MM.1S (cell line): ENCODE measurements at places on chromosomes 7 and 10.

- DNase-seq, result no peak
These were observed 554.9 kb downstream of the HTR7 start for GRCh38 chr10:90302758-90303481.

DNA sequence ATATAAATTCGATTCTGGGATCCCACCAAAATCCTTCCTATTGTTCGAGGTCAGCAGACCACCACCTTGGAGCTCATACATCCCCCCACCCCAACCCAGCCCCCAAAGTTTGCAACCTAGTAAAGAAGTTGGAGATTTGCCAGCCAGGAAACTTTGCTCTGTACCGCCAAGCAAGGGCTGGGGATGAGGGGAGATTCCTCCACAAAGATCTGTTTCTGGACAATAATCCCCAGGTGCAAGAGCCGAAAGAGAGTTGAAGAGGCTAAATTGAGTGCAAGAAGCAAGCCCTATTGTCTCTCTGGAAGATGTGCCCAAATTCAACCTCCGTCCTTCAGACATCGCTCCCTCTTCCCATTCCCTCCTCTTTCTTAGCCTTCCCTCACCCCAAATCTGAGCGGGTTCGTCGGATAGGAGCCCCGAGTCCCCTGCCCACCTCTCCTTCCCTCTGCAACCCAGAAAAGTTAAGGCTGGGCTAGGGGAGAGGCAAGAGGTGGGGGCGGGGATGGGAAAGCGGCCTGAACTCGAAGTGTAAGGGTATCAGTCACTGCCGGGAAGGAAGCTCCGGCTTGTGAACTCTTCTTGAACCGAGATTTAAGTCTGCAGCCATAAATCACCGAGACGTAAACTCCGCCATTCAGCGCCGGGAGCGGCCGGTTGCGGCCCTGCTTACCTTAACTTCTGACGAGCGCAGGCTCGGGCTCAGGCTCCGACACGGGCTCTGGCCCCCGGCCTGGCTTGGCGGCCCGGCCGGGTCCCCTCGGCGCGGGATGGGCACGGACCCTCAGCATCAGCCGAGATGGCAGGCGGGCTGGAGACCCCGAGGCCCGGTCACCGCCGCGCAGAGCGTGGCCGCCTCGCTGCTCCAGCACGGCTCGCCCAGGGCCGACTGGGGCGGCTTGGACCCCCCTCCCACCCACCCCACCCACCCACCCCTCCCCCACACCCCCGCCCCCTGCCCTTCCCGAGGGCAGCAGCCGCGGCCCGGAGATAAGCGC, 10.8 kb upstream of the HOXA2 start:
- DNase-seq, result no peak

DNA sequence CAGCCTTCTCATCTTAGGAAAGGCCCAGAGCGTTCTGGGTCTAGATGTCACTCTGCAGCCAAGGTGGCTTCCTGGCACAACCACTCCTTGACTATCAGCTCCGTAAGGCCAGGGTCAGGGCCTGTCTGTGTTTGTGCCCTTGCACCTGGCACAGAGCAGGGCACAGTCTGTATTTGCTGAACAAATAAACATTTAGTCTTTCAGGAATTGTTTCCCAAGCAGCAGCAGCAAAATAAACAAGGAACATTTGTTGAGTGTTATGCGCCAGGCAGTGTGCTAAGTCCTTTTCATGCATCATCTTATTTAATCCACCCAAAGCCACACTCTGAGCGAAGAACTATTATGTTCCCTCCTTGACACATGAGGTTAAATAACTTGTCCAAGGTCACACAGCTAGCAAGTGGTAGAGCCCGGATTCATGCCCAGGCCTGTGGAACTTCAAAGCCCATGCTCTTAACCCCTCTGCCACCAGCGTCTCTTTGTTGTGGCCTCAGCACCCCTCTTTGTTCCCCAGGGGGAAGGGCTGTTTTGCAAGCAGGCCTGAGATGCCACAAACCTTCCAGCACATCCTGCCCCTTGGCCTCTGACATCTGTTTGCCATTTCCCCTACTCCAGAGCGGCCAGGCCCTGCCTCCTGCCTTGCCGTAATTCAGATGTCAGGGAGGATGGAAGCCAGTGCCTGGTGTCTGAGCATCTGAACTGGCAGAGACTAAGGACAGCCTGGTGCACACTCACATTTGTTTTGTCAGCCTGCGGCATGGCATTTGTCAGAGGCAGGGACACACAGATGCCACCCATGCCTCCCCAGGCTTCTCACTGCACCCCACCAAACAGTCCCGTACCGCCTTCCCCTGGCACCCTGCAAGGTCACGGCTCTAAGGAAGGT, 325.8 kb upstream of the ZMIZ1 start:
- DNase-seq, result no peak

GRCh38 chr7:39069031-39069430, 91.3 kb downstream of the POU6F2 start:
- no peak for DNase-seq

DNA sequence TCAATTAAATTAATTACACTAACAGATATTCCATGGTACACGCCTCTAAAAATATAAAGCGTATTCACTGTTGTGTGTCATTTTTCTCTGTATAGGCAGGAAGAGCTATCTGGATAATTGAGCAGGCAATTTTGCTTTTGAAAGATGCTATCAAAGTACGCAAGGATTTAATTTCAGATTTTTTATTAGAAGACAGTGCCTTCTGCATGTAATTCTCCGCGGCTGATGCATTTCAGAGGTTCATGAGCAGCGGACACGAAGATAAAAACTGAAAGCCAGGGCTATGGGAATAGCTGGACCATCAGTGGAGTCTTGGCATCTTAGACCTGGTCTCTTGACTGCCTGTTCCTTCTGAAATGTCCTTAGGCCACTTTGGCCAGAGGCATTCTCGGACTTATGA, 35.7 kb upstream of the SDK1 start:
- DNase-seq, result no peak

DNA sequence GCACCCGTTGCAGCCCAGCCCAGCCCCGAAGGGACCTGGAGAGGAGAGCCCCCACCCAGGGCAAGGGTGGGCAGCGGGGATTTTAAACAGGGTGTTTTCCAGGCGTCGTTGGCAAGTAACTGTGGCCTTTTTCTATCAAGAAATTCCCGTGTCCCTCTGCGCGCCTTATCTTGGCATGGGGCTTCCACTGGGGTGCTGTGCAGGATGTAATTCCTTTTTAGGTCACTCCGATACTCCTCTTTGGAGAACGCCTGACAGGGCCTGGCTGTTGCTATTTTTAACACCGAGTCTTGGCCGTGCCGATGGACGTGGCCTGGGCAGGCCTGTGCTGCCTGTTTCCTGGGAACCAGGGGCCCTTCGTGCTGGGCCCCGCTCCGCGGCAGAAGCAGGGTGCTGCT, 93.8 kb downstream of the INPP5A start:
- no peak for DNase-seq

DNA sequence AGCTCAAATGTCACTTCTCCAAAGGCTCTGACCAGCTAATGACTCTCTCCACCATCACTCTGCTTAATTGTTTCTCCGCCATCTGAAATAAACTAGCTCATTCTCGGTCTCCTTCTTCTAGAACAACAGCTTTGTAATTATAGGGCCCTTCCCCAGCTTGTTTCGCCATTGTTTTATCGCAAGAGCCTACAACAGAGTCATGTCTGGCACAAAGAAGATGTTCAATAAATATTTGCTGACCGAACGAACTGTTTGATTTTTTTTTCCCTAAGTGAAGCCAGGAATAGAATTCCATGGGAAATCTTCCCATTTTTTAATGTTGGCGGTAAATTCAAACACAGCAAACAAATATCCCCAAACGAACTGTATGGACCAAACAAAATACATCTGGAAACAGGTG, 63.8 kb upstream of the NMT2 start:
- DNase-seq, result no peak

DNA sequence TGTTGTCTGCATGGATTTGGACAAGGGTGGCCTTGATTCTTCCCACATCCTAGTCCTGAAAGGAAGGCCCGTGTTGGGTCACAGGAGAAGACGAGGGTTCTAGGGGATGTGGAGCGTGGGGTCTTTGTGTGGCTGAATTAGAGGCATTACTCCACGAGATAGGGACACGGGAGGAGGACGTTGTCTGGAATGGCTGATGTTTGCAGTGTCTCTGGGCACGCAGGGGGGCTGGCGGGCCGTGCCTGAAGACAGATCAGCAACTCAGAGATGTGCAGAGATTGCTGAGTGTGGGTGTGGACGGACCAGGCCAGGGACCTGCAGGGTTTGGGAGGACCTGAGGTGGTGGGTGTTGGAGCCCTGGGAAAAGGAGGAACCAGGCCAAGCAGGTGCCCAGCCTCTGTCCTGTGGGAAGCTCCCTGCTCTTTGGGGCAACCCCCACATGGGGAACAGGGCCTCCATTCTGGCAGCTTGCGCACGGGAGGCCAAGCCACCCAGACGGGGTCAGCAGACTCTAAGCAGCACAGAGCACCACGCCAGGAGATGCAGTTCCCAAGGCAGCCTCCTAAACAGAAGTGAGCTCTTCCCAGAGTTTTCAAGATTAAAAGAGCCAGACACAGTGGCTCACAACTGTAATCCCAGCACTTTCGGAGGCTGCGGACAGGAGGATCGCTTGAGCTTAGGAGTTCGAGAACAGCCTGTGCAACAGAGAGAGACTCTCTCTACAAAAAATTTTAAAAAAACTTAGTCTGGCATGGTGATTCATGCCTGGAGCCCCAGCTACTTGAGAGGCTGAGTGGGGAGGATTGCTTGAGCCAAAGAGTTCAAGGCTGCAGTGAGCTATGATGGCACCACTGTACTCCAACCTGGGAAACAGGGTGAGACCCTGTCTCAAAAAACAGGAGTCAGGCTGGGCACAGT, 71.0 kb upstream of the GTF2I start:
- DNase-seq, result no peak

DNA sequence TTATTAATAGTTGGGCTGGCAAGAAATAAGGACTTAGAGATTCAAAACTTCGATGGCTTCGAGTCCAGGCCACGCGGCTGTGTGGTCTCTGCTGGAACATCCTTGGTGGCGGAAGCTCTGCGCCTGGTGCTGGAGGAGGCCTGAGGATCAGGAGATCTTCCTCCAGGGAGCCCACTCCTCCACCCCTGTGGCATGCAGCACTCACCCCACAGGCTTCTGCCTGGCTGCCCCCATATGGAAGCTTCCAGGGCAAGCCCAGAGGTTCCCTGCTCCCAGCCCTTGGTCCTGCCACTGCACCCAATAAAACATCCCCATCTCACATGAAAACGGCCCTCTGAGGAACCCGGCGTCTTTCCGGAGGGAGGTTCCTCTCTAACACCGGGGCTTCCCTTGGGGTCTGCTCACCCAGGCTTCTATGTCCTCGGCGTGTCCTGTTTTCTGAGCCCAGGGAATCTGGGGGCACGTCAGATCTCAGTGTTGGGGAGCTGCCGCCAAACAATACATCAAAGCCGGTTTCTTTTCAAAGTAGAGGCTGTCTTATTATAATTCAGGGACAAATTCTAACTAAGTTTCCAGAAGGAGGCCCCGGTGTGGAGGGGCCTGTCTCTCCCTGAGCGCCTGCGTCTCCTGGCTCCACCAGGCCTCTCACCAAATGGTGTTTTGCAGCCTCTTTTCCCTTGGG, 32.4 kb downstream of the CALML3 start:
- DNase-seq, result no peak

DNA sequence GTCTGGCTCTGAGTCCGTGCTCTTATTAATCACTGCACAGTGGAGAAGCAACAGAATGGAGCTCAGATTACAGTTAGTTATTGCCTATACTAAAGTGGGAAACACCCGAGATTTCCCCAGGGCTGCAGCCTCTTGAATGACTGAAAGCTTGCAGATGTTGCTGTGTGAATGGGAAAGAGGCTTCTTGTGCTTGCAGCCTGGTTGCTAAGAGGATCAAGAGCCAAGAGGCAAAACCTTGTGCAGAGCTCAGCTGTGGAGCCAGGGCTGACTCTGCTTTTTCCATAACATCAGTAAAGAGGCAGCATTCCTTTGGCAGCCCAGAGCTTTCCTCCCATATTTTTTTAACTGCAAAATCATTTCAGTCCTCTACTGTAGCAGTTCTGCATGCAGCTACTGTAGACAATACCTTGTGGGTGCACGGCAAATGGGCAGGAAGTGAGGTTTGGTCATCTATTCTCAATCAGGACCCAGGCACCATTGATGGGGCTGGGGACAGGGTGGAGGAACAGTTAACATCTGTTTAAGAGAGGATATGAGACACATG, 86.5 kb downstream of the RALA start:
- no peak for DNase-seq

GRCh38 chr10:1933215-1933614, 195.9 kb upstream of the ADARB2 start:
- no peak for DNase-seq

DNA sequence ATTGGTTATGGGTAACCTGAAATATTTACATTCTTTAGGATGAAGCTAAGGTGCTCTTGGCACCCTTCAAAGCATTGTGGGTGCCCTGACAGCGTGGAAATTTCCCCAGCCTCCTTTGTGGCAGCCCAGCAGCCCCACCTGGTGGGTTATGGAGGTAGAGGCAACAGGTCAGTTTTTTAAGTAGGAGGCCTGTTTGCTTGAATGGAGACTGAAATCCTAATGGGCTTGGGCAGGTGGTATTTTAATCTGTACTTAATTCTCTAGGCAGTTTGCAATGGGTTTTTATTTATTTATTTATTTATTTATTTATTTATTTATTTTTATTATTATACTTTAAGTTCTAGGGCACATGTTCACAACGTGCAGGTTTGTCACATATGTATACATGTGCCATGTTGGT, 139.4 kb downstream of the EPC1 start:
- peak; percentile 42 for DNase-seq

- peak; percentile 99 for DNase-seq
These were observed 52.0 kb upstream of the SMNDC1 start for GRCh38 chr10:110356628-110357245.

GRCh38 chr10:110274647-110275046, 30.1 kb downstream of the SMNDC1 start:
- DNase-seq, result no peak

DNA sequence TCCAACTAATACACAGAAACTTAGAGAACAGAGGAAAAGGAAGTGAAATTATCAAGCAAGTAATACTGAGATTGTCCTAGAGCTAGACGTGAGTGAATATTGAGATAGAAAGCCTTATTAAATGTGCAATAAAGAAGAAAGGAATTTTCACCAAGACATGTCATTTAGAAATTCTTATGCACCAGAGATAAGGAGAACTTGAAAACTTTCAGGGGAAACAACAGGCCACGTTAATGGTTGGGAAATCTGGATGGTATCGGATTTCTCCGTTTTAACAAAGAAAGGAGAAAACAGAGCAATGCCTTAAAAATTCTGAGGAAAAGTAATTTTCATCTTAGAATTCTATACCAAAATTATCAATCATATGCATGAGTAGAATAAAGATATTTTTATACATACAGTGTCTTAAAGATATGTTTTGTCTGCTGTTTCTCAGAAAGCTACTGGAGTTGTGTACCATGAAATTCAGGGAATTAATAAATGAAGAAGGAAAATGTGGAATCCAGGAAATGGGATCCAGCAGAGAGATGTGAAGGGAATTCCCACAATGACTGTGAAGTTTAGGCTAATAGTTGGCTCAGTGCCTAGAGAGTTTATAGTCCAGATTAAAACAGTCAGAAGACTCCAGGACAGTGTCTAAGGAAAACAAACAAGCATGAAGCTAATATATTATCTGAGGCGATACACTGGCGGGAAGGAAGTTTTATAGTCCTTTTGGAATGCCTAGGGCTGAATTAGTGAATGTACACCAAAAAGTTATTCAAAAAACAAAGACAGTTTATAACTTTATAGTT, 159.5 kb downstream of the PPP1R9A start:
- no peak for DNase-seq
